T-helper 2 cell treated with Interferon-gamma antibody and Interleukin-4, amounts not matched to agents 100 ng/mL and 5 ng/mL, for 36 hours (primary cell): ENCODE measurements at places on chromosomes 2 and 18. TPM values are rescaled to one million over a fixed set of nuclear protein-coding genes. Genes with fewer than 3 reads are reported as not detected.

PROKR1 gene
- not detected in 2 replicates for total RNA-seq

RNF152 gene
- total RNA-seq, result 0.05 and 0.11 TPM in 2 replicates

GTF2A1L gene
- not detected in 2 replicates for total RNA-seq

C2orf72 gene
- 0.07 TPM in 1 of 2 replicates, not detected in the other for total RNA-seq

RAD51AP2 gene
- total RNA-seq, result not detected in 2 replicates

IL1RL2 gene
- not detected in 2 replicates for total RNA-seq

SULT1C2 gene
- not detected in 2 replicates for total RNA-seq

MMADHC gene
- 102 and 108 TPM in 2 replicates for total RNA-seq
